H54 (cell line): ENCODE measurements at places on chromosomes 7 and 10.

- no peak for DNase-seq
Observed at GRCh38 chr7:38539477-38540081, 91.6 kb downstream of the AMPH start.

GRCh38 chr7:100433592-100434296, 2.6 kb downstream of the PPP1R35 start:
- no peak for DNase-seq

DNA sequence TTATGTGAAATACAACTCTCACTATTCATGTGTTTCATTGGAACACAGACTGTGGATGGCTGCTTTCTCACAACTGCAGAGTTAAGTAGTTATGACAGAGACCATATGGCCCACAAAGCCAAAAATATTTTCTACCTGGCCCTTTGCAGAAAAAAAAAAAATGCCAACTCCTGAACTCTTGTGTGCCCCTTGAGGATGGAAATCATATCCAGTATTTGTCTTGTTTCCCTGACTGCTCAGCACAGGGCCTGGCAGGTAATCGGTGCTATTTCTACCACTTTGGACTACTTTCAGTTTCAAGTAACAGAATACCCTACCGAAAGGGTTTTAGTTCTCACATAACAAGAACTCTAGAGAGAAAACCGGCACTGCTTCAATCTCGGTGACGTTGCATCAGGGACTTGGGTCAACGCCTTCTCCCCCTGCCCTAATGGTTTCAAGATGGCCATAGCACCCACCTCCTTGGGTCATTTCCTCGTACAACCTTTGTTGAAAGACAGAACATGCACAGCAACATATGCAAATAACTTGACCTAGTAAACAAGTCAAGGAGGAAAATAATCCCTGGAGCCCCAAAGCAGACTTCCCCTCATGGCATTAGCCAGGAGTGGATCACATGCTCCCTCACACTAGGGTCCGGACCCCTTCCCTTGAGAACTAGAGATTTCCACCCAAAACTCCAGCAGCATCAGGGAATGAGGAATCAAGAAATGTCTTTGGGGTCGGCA, 11.8 kb upstream of the GPNMB start:
- DNase-seq = no peak

GRCh38 chr7:122337011-122337410, 32.5 kb upstream of the FEZF1 start:
- no peak for DNase-seq

DNA sequence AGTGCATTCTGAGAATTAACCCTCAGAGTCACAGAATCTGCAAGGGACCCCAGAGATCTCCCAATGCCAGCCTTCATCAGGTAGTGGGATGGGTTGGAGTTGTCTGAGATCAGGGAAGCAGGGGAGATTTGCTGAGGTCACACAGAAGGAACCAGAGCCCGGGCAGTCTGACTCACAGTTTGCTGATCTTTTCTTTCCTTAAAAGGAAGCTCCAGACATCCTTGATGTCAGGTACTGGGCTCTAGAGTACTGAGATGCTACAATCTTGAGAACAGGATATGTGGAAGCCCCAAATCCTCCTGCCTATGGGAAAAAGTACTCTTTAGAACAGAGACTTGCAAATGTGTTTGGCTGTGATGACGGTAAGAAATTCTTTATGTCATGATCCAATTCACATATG, 706 bp downstream of the TBATA start:
- no peak for DNase-seq

GRCh38 chr7:98970016-98970615, 91.8 kb downstream of the TRRAP start:
- no peak for DNase-seq

DNA sequence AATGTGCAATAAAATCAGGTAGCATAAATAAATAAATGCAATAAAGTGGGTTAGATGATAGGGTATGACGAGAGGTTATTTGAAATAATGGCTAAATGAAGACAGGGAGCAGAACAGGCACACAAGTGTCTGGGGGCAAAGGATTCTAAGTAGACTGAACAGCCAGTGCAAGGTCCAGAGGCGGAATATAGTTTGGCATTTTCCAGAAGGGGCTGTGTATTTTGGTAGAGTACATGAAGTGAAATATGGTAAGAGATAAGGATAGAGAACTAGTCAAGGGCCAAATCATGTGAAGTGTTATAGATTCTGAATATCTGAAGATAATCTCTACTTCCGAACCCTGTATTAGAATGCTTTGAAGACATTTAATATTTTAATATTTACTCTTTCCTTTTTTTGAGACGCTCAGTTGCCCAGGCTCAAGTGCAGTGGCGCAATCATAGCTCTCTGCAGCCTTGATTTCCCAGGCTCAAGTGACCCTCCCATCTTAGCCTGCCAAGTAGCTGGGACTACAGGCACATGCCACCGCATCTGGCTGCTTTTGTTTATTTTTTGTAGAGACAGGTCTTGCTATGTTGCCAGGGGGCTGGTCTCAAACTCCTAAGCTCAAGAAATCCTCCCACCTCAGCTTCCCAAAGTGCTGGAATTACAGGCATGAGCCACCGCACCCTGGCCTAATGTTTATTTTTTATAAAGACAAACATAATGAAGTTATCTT, 44.4 kb upstream of the CD36 start:
- no peak for DNase-seq

DNA sequence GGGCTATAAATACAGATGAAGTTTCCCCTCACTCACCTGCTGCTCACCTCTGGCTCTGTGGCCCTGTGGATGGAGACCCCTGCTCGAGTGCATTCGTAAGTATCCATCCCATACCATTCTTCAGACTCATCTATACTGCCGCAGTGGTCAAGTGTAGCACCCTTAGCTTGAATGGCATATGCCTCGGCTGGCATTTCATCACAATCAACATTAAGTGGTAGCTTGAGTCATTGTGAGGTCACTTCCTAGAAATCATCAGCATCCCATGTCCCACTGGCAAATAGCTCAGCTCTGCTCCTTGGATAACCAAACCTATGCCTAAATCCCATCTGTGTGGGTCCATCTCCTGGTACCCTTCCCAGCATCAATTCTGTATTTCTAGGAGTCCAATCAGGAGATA, 38.2 kb downstream of the MDH2 start:
- DNase-seq = no peak
